ENCODE measurements at places on chromosomes 7 and 10. TPM values are rescaled to one million over a fixed set of nuclear protein-coding genes. Genes with fewer than 3 reads are reported as not detected.

- H3K36me3 ChIP-seq: no peaks in the 10 kb centered on the region
- no peak overlapping the region for H3K4me3 ChIP-seq
- peaks cover 6% of the 10 kb centered on the region for H3K4me1 ChIP-seq
- H3K27ac ChIP-seq: no peak overlapping the region
Observed at GRCh38 chr10:5480162-5480941, 19.0 kb downstream of the CALML5 start.

DNA sequence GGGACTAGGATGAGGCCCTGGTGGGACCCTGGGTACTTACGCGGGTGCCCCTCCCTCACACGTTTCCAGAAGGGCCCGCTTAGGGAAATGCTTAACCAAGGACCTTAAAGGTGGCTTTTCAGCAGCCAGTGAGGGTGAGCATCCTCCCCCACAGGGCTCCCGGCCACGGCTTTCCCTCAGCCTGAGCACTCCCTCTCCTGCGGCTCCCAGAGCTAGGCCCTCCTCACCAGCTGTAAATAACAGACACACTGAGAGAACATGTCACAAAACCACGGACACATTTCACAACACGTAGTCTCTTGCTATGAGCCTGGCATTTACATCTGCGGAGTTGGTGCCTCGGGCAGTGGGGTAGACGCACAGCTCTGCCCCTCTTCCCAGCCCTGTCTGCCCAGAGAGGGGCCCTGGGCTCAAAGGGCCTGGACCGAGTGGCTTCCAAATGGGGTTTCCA is 25.2 kb downstream of the GRID1 start:
- peaks cover 9% of the 10 kb centered on the region for H3K4me1 ChIP-seq
- H3K27me3 ChIP-seq: no peaks in the 10 kb centered on the region
- no peak for DNase-seq
- H3K36me3 ChIP-seq: no peaks in the 10 kb centered on the region

GRCh38 chr10:86898511-86898910 is 58.9 kb downstream of the MMRN2 start:
- peaks cover 6% of the 10 kb centered on the region for H3K36me3 ChIP-seq
- H3K4me1 ChIP-seq: no peaks in the 10 kb centered on the region
- DNase-seq: no peak
- no peak overlapping the region for H3K4me3 ChIP-seq
- H3K27me3 ChIP-seq: no peaks in the 10 kb centered on the region

DNA sequence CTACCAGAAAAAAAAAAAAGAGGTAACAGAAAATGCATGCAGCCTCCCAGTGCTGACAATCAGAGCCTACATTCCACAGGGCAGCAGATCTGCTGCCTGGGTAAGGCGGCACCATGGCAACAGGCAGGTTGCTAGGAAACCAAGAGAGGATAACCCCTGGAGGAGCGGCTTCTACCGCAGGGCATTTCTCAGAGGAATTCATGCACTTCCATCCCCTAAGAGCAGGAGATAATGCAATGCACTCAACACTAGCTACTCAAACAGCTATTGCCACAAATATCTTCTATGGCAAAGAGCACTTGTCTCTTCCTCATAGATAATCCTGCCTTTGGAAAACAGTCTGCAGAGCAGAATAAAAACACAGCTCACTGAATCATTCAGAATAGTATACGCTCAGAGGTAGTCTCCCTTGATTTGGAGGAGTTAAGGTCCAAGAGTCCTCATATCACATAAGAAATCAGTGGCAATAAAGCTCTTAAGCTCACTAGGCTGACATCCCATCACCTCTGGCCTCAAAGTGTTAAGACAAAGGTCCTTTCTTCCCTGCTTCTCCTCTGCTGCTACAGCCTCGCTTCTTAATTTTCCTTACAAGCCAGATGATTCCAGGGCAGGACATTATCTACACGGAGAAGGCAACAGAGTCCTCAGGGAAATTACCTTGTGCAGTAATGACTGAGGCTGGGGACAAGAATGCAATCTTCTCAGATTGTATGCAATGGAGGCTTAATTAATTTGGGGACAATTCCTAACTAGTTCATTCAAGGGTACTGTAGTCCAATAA is 10.7 kb downstream of the PSAP start:
- peaks cover 36% of the 10 kb centered on the region for H3K4me1 ChIP-seq
- no peak overlapping the region for H3K27ac ChIP-seq
- peaks cover 5% of the 10 kb centered on the region for H3K36me3 ChIP-seq
- no peak for DNase-seq

DNA sequence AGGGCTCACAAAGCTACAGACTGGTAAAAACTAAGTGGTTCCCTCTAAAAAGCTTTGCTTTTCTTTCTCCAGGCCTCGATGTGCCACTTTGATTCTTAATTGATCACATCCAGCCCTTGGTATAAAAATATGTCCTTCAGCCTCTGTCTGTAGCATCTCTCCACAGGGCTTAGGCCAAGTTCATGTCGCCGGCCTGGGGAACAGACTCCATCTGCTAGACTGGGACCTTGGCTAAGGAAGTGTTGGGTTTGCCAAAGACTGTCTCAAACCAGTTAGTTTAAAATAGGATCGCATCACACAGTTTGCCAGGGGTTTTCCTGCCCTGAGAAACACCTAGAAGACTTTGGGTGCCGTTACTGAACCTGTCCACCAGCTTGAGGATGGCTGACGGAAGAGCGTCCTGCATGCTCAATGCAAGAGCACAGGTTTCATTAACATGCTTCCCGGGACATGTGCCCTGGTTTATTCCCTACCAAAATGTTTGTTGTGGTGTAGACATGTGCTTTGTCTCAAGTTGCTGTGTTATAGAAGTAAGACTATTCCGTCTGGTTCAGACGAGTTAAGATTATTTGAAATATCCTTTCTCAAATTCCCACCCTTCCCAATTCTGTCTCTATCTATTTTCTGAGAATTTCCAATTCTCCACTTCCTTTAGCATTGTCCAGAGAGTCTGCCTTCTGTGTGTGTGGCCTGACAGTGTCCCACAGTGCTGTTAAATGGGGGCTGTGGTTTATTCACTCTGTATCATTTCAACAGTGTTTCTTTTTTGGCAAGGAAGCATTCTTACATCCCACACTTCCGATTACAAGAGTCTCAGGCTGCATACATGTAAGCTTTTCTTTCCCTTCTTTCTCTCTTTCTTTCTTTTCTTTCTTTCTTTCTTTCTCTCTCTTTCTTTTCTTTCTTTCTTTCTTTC is 334.7 kb downstream of the INHBA start:
- no peak overlapping the region for H3K4me3 ChIP-seq
- no peaks in the 10 kb centered on the region for H3K4me1 ChIP-seq
- no peaks in the 10 kb centered on the region for H3K36me3 ChIP-seq
- no peak for DNase-seq
- H3K27me3 ChIP-seq: no peaks in the 10 kb centered on the region
- no peak overlapping the region for H3K27ac ChIP-seq

DNA sequence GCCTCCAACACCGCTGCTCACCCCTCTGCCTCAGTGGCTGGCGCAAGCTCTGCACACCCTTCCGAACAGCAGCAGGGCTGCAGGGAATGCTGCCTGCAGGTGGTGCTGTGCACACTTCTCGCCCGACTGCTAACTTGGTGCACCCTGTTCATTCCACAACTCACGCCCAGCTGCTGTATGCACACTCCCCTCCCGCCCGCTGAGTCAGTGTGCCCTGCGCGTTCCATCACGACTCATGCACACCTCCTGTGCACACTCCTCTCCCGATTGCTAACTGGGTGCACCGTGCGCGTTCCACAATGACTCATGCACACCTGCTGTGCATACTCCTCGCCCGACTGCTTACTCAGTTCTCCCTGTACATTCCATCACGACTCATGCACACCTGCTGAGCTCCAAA is 21.5 kb downstream of the ADARB2 start:
- no peaks in the 10 kb centered on the region for H3K36me3 ChIP-seq
- peaks cover 7% of the 10 kb centered on the region for H3K27me3 ChIP-seq
- no peak overlapping the region for H3K27ac ChIP-seq
- DNase-seq: no peak
- no peak overlapping the region for H3K4me3 ChIP-seq

- peaks cover 53% of the 10 kb centered on the region for H3K4me1 ChIP-seq
- H3K36me3 ChIP-seq: peaks cover 5% of the 10 kb centered on the region
- H3K27me3 ChIP-seq: no peaks in the 10 kb centered on the region
- DNase-seq: no peak
Observed at GRCh38 chr10:110530131-110530831, 32.6 kb downstream of the DUSP5 start.

LIPJ gene
- total RNA-seq: not detected

STEAP4 gene
- total RNA-seq: not detected

DNA sequence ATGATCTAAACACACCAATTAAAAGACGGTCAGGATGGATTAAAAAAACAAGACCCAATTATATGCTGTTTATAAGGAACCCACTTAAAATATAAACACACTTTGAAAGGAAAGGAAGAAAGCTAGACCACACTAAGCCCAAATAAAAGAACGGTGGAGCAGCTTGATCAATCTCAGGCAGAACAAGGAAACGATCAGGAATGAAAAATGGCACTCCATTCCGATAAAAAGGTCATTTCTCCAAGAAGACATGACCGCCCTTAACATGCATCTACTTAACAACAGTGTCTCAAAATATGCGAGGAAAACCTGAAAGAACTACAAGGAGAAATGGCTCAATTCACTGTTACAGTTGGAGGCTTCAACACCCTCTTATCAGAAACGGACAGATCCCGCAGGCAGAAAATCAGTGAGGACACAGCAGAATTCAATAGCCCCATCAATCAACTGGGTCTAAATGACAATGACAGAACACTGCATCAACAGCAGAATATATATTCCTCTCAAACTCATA is 210.0 kb downstream of the MAD1L1 start:
- H3K4me3 ChIP-seq: no peak overlapping the region
- H3K36me3 ChIP-seq: peaks cover 22% of the 10 kb centered on the region
- no peak overlapping the region for H3K27ac ChIP-seq

- peak overlapping the region; percentile 2 for H3K27ac ChIP-seq
- peaks cover 34% of the 10 kb centered on the region for H3K4me1 ChIP-seq
- H3K27me3 ChIP-seq: no peaks in the 10 kb centered on the region
- H3K36me3 ChIP-seq: peaks cover 45% of the 10 kb centered on the region
Observed at GRCh38 chr10:46014683-46015405, 15.6 kb downstream of the NCOA4 start.

CRTAC1 gene
- total RNA-seq: not detected

GJD4 gene
- not detected for total RNA-seq

DNA sequence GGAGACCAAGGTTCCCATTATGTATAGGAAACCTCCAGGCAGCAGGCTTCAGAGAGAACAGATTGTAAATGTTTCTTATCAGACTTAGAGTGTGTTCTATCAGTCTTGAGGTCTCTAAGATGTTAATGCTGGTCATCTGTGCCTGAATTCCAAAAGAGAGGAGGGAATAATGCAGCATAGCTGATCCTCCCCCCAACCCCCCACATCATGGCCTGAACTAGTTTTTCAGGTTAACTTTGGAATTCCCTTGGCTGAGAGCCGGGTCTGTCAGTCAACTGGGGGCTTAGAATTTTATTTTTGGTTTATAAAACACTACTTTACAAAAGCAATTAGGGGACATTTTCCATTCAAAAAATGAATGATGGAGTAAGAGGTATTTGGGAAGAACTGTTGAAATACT is 184.3 kb downstream of the NEBL start:
- no peaks in the 10 kb centered on the region for H3K27me3 ChIP-seq
- no peak overlapping the region for H3K4me3 ChIP-seq
- DNase-seq: no peak
- no peak overlapping the region for H3K27ac ChIP-seq
- no peaks in the 10 kb centered on the region for H3K4me1 ChIP-seq

DNA sequence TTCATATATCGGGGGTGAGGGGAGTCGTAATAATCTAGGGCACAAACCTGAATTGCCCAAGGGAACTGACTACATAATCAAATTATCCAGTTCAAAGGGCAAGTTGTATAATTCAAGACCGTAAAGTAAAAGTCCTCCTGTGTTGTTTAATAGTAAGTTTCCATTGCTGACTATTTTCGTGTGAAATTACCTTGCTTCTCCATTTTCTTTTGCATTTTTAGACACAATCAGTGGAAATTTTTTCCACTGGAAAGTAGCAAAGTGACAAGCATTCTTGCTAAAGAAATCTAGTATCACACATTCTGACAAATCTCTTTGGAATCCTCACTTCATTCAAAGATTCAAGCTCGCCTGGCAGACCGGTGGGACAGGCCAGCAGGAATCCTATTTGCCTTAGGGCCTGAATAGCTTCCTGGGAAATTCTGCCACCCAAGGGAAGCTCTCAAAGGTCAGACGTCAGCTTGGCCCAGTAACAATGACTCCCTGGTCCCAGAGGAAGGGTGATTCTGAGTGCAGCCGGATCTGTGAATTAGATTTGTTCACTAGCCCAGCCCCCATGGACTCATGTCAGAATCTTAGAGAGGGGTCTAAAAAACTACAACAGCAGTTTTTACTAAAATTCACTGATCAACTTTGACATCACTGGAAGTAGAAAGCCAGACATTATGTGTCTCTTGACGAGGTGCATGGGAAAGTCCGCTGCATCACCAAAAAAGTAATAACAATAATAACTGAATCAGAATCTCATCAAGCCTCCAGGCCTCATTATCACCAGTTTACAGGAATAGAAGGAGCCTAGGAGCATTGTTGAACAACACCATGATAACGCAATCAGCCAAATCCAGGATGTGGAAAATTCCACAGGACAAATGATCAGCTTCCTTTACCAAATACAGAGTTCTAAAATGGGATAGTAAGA is 161.0 kb downstream of the SKIDA1 start:
- H3K4me3 ChIP-seq: no peak overlapping the region
- no peaks in the 10 kb centered on the region for H3K36me3 ChIP-seq
- H3K27me3 ChIP-seq: peaks cover 2% of the 10 kb centered on the region
- no peak for DNase-seq
- no peaks in the 10 kb centered on the region for H3K4me1 ChIP-seq
- H3K27ac ChIP-seq: no peak overlapping the region

AQP1 gene
- total RNA-seq: 0.15 TPM
